ENCODE measurements at places on chromosomes 1 and 21. TPM values are rescaled to one million over a fixed set of nuclear protein-coding genes. Genes with fewer than 3 reads are reported as not detected.

DNA sequence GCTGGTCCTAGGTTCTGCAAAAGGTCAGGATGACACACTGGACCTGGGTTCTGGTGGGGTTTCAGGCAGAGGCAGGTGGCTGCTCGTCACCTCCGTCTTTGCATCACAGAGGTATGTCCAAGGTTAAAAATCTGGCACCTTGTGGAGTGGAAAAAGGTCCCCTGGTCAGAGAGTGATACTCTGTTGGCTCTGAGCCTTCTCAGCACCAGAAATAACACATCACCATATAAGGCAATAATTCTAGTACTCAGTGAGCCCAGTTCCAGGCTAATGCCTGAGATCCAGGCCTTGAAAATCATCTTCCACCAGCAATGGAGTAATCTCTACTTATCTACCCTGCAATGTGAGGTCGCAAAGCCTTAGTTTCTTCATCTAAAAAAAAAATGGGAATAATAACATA lies 127.3 kb upstream of the C8B start:
- no peak overlapping the region for H3K27ac ChIP-seq
- no peaks in the 10 kb centered on the region for H3K4me1 ChIP-seq
- H3K36me3 ChIP-seq = no peaks in the 10 kb centered on the region
- no peak overlapping the region for H3K4me3 ChIP-seq
- no peak for DNase-seq

Gene C1QTNF12
- total RNA-seq = 1.6 TPM

Gene TTC34
- 0.13 TPM for total RNA-seq

Gene PAPPA2
- total RNA-seq = 0.47 TPM
